Suppressor macrophage treated with lipopolysaccharide for 1 hour (primary cell): ENCODE measurements at places on chromosomes 7 and 10.

DNA sequence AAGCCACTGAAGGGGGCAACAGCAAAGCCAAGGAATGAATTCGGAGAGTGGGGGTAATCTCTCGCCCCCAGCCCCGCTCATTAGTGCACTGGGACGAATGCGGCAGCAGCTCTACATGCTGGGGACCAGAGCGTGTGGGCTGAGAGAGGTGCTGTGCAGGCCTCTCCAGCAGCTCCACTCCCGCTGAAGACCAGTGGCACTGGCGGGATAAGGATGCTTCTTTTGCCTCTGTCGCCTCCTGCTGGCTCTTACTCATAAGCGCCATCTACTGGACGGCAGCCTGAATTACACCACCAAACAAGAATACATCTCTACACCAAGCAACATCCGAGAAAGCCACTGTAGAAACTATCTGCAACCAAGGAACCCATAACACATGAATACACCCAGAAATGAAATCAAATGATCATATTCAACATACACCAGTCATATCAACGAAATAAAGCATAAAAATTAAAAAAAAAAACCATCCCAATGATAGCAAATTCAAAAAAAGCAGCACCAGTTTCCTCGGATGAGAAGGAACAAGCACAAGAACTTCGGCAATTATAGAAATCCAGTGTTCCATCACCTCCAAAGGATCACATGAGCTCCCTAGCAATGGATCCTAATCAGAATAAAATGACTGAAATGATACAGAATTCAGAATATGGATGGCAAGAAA lies 79.0 kb upstream of the TMEM168 start:
- peak; percentile 46 for DNase-seq

DNA sequence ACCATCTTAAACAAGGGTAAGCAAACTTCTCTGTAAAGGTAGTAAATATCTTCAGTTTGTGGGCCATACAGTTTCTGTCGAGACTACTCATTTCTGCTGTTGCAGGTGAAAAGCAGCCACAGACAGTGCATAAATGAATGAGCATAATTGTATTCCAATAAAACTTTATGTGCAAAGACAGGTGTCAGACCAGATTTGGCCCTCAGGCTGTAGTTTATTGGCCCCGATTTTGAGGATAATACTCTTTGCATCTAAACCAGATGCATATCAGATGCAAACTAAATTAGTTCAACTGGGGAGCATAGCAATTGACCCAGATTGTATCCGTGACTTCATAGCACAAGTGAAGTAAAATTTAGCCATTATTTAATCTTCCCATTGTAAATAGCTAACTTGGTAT lies 70.0 kb downstream of the SNX10 start:
- DNase-seq = no peak

GRCh38 chr7:69663911-69664832 lies 65.9 kb downstream of the AUTS2 start:
- no peak for DNase-seq

- DNase-seq = no peak
These were observed 336.4 kb downstream of the NRG3 start for GRCh38 chr10:82211346-82211745.

- DNase-seq = no peak
These were observed 117.8 kb downstream of the MICU1 start for GRCh38 chr10:72508033-72508432.

DNA sequence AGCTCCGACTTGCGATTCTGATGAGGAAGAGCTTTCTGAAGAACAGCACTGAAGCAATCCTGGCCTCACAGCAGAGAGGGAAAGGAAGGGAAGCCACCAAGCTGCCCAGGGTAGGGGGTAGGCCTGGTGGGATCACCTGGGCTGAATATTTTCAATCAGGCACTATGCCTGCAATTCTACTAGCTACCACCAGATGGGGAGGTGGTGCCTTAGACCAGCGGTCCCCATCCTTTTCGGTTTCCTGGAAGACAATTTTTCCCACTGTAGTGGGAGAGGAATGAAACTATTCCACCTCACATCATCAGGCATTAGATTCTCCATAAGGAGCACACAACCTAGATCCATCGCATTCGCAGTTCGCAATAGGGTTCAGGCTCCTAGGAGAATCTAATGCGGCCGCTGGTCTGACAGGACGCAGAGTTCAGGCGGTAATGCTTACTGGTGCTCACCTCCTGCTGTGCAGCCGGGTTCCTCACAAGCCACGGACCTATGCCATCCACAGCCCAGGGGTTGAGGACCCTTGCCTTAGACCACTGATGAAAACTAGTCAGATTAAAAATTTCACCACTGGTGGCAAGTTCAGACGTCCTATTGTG lies 2.7 kb downstream of the LRRC20 start:
- DNase-seq = peak; percentile 48

- DNase-seq = no peak
These were observed 317.4 kb downstream of the KIF20B start for GRCh38 chr10:90018819-90019218.

DNA sequence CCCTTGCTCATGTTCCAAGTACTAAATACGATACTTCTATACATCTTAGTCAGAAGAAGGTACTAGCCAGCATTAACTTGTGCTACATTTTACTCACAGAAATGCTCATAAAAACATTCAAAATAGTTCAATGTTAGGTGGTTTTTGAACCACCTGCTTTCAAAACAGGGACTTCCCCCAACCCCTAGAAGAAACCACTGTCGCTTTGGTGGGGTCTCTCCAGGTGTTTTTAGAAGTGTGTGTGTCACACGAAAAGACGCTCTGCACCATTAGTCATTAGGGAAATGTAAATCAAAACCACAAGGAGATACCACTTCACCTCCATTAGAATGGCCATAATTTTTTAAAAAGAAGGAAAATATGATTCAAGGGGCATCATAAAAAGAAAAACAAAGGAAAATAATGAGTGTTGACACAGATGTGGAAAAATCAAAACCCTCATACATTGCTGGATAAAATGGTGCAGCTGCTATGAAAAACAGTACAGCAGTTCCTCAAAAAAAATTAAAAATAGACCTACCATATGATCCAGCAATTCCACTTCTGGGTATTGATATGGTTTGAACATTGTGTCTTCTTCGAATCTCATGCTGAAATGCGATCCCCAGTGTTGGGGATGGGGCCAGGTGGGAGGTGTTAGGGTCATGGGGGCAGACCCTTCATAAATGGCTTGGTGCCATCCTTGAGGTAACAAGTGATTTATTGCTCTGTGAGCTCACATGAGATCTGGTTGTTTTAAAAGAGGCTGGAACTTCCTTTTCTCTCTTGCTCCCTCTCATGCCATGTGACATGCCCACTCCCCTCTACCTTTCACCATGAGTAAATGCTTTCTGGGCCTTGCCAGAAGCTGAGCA lies 74.2 kb downstream of the MALSU1 start:
- no peak for DNase-seq

DNA sequence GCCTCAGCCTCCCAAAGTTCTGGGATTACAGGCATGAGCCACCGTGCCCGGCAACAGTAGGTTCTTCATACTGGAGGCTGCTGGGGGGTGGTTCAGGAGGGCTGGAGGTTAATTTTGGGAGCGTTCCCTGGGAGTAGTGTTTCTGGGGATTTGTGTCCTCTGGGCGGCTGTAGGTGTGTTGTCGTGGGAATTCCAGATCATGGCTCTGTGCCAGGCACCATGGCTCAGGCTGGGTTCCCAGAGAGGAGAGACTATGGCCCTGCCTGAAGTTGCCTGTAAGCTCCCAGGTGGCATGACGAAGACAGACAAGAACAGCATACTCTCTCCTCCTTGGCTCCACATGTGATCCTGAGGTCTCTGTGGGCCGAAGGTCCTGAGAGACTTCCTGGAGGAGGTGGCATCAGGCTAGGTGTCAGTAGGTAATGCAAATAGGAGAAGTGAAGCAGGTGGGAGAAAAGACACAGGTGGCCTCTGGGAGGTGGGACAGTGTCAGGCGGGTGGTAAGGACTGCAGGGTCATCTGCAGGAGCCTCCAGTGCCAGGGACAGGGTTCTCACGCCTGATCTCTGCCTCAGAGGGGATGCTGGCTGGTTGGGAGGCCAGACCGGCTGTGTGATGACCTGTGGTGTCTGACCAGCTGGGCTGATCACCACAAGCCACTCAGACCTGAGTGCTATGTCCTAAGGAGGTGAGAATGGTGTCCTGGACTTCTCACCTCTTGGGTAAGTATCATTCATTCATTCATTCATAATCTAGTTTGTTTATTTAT lies 18.7 kb downstream of the CLIP2 start:
- no peak for DNase-seq

DNA sequence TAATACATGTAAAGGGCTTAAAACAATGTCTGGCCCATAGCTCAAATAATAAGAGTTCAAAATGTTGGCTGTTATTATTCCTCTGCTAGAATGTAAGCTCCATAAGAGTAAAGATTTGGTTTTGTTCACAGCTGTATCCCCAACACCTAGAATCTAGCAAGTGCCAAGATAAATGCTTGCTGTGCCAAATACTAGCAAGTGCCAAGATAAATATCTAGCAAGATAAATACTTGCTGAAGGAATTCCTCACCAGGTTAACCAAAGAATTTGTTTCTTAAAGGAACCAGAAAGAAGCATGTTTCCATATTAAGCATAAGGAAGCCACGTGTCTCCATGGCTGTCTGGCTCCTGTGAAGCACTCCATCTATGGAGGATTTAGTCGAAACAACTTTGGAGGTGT lies 235.2 kb upstream of the SP4 start:
- no peak for DNase-seq

DNA sequence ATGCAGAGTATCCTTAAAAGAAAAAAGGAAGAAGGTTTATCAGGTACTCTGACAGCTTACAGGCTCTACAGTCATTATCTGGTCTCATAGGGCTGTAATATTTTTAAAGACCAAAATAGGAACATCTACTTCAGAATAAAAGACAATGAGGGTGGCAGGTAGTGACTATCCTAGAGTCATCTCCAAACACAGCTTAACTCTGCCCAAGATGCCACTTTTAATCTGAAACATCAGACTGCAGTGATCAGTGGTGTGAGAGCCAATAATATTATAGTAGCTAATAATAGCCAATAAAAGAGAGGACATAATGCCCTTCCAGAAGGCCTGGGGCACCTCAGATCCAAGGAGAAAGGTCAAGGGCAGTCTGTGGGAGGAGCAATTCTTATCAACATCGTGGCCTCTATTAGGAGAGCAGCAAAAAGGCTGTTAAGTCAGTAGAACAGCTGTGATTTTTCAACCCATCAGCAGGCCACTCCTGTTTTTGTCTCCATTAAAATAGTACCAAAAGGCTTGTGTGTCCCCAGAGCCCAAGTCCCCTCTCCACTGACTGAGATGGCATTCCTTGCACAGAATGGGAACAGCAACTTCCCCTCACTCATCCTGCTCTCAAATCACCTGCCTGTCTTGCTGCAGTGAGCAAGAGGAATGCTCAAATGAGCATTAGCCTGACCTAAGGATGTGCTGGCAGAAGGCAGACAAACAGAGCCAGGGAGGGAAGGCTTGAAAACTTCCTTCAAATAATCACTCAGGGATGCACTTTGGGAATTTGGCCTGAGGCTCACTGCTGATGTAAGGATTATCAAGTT lies 20.7 kb upstream of the SPOCK2 start:
- DNase-seq = no peak

DNA sequence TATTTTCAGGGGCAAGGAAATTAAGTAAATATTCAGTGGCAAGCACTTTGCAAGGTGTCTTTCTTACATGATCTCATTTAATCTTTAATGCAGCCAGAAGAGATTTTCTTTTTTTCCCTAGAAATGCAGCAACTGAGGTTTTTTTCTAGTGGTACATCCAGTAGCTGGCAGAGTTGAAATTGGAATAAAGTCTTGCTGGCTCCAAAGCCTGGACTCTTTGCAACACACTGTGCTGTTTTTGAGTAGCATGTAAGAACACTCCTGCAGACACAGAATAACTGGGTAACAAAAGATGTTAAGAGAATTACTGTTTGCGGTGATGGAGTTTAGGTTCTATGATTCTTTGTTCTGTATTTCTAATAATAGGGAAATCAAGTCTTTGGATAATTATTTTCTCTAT lies 123.6 kb downstream of the PON1 start:
- DNase-seq = no peak

DNA sequence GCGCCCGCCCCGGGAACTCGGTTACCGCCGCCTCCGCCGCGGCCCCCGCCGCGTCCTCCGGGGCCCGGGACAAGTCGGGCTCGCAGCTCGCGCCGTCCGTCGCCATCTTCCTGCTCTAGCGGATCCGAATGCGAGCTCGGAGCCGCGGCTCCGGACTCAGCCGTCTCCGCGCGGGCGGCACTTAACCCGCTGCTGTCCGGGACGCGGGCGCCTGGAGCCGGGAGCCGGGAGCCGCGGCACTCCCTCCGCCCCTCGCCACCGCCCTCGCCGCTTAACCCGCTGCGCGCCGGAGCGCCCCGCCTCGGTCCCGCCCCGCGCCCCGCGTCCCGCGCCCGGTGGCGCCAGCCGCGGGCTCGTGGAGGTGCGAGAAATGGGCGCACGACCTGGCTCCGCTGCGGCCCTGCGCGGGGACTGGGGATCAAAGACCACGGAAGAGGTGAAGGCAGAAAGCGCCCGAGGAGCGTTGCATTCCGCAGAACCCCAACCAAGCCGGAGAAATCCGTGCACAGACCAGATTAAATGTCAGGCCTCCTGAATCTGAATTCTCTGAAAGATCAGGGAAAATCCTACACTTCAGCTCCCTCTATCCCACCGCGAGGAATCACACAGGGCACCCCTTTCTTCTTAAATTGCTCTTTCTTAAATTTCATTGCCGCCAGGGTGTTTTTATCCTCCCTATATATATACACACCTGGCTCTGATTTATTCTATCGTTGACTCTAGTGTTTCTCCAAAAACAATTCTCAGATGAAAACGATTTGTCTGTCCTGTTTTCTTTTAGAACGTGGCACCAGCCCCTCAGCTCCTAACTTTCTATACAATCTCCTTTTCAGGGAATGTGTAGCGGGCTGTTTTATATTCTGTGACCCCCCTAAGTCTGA lies at the start of gene CTTNBP2:
Gene CTTNBP2, minus strand, starts transcription at position 132 of the 881 bp plus-strand sequence. Its CDS starts 26 bp downstream, at position 106.
- DNase-seq = peak; percentile 49

DNA sequence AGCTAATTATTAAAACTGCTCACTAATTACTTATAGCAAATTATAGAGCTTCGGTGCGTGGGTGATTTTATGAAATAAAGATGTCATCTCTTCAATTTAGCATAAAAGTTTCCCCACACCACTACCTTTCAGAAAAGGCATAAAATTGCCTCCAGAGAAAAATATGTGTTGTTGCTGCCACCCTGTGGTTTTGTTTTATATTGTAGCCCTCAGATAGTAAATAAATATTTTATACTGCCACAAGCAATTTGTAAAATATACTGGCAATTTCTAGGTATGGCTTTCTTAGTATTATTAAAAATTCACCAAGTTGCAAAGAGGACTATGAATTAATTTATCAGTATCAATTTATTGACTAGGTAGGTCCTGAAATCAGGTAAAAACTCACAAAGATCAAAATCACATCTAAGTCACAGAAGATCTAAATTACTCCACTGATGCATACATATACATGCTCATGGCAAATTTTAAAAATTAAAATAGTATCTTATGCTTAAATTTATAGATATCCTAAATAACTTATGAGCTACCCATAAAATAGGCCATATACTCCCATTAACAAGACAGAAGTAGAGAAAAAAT lies 26.5 kb downstream of the ASNS start:
- peak; percentile 29 for DNase-seq

- no peak for DNase-seq
These were observed 6.5 kb upstream of the INMT start for GRCh38 chr7:30745261-30745941.
